ENCODE measurements at places on chromosomes 5 and 9.

DNA sequence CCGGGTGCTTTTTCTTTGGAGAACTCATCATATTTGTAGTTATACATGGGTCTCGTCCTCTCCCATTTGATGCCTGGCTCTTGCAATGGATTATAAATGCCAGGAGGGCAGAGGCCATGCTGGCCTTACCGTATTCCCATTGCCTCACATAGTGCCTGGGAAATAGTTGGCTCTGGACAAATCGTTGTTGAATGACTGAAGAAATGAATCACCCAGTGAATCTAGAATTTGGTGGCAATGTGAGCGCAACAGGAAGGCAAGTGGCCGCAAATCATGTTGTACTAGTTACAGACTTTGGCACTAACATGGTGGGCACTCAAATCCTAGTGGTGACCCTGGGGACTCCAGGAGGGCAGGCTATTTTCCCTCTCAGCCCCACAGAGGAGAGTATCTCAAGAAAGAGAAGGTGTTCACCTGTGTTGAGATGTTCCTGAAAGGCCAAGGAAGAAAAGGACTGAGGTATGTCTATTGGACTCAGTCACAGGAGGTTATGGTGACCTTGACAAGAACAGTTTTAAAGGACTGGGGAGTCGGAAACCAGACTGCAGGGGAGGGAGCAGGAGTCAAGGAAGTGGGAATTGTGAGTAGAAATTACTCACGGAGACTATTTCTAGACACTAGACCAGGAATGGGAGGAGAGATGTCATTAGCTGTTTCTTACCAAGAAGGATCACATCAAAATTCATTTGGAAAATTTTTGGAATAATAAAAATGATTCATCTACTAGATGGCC is 61.7 kb upstream of the COL15A1 start:
- no peak for DNase-seq

- no peak for DNase-seq
Measured at GRCh38 chr5:36950586-36951457, 74.3 kb downstream of the NIPBL start.

DNA sequence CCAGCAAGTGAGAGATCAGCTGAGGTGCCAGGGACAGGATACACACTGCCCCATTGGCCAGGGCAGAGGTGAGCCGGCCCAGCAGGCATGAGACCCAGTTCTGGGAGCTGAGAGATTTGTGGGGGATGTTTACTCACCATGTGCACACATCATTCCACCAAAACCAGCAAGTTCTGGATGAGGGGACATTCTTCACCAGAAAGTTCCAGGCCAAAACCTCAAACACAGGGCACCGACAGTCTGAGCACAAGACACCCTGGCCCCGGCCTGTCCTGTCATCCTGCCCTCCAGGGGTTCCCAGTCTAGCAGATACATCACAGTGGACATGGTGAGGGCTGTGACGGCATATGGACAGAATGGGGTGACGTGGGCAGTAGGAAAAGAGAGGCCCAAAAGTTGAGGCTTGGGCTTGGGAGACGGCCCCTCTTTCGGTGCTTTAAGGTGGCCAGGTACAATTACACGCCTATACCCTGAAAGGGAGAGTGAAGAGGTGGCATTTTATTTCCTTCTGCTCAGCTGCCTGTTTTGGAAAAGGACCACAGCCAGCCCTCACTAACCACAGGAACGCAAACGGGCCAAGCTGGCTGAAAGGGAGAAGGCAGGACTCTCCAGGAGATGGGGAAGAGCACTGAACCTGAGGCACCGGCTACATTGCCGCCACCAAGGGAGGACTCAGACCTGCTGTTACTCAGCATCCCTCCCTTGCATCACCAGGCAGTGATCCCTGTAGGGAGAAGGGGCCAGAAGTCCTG is 64.0 kb downstream of the SHB start:
- no peak for DNase-seq

GRCh38 chr9:19372567-19372966 is 7.5 kb downstream of the RPS6 start:
- DNase-seq = no peak

GRCh38 chr5:124728968-124729332 is 17.5 kb downstream of the ZNF608 start:
- no peak for DNase-seq
